ENCODE measurements at places on chromosomes 5 and 9.
A peak's percentile ranks its signal among the peaks of the same experiment; 100 is the strongest.

DNA sequence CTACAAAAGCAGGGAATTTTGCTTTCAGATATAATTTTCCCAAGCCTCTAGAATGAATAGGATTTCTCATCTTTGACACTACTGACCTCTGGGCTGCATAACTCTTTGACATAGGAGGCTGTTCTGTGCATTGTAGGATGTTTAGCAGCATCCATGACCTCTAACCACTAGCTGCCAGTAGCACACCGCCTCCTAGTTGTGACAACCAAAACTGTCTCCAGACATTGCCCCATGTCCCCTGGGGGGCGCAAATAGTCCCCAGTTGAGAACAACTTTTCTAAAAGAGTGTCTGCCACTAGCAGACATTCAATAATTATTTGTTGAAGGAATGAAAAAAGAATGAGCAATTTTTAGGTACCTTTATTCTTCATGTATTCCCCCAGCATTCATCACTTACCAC lies 51.8 kb downstream of the POU4F3 start:
- no peak for DNase-seq

- no peak for DNase-seq
These were observed 217.6 kb downstream of the TMEM167A start for GRCh38 chr5:82859451-82860140.

DNA sequence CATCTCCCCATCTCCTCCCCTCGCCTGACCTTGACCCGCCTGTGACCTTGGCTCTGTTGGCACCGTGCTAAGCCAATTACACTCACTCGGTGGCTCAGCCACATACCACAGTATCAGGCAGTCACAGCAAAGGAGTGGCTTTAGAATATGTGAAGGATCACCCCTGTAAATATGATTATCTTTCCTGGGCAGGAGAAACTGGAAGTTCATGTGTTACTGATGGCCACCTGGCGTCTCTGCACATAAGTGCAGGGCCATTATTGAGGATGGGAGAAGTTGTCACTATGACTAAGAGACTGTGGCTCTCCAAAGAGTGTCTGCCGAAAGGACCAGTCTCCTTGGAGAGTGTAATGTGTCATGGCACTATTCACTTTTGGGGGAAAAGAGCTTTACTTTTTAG lies 116.9 kb upstream of the S1PR3 start:
- DNase-seq = no peak

DNA sequence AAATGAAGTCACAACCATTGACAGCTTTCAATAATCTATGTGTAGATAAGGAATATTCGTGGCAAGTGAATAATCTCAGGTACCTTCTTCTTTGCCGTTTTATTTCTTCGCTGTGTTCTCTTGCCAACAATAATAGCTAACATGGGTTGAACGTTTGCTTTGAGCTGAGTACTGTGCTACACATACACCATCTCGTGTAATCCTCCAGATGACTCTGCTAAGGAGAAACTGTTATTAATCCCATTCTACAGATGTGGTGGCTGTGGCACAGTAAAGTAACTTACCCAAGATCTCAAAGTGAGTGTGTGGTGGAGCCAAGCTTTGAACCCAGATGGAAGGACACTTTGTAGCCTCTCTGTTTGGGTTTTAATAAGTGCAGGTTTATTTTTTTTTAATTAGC lies 179.7 kb downstream of the C9orf152 start:
- no peak for DNase-seq

- peak; percentile 81 for DNase-seq
These were observed 10.9 kb downstream of the HABP4 start for GRCh38 chr9:96460882-96461281.

DNA sequence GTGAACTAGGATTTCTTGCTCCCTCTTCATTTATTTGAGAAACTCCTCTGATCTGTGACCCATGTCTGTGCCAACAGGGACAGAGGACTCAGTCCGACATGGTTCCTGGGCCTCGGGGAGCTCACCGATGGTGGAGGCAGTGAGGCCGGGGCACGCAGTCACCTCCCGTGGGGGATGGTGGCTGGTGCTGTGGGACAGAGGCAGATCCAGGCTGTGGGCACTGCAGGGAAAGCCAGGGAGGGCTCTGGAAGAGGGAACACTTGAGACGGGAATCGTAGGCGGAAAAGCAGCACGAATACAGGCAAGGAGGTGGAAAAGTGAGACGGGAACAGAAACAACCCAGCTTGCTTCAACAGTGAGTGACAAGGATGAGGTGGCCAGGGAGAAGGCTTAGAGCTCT lies 127.8 kb downstream of the GABBR2 start:
- DNase-seq = no peak

DNA sequence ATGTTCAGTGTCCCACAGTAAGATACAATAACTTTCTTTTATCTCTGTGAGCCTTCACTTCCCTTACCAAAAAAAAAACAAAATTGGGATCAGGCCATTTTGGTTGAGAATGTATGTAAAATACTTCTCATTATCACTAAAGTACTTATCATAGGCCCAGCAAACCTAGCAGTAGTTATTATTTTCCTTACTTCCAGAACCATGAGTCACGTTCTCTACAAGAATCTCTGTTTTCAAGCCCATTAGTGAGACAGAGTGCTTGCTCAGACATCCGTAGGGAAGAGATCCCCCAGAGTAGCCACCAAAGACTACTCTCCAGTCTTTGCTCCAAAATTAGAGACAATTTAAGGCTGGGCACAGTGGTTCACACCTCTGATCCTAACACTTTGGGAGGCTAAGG lies 103.9 kb upstream of the NR5A1 start:
- DNase-seq = no peak

DNA sequence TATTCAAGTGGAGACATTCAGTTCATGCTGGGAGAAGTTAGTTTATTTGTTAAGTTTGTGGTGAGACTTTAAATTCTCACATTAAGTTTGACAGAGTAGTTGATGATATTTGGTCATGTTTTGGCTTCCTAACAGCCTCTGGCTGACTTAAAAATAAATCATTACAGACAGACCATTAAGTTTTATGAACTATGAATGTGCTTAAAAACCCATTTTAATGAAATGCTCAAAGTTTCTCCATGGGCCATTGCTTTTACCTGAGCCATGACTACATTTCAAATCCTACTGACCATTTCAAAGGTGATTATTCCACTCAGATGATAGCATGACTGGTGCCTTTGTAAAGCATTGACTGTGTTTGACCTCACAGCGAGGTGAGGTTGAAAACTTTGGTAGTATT lies 192.7 kb downstream of the LRRC70 start:
- no peak for DNase-seq
